ENCODE measurements at places on chromosomes 5 and 9.

DNA sequence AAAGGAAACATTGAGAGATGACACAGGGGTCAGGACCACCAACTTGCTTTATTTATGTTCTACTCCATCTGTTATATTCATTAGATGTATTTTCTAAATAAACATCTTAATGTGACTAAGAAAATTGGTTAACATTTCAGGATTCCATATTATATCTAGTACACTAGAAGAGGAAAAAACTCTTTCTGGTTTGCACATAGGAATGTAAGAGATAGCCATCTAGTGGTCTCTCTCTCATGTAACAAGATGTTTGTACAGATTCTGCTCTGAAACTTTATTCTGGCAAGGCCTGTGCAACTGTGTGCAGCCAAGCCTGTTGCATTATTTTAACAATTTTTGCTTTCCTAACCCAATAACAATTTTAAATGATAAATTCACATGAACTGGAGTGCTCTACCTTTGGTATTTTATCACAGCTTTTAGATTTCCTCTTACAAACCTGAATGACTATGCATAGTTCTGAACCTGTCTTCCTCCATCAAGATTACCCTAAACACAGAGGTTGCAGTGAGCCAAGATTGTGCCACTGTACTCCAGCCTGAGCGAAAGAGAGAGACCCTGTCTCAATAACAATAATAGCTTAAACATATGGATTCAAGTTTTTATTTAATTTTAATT, 148.2 kb downstream of the GIN1 start:
- DNase-seq = no peak

- no peak for DNase-seq
These were observed 230.6 kb downstream of the EBF1 start for GRCh38 chr5:158869092-158869491.

DNA sequence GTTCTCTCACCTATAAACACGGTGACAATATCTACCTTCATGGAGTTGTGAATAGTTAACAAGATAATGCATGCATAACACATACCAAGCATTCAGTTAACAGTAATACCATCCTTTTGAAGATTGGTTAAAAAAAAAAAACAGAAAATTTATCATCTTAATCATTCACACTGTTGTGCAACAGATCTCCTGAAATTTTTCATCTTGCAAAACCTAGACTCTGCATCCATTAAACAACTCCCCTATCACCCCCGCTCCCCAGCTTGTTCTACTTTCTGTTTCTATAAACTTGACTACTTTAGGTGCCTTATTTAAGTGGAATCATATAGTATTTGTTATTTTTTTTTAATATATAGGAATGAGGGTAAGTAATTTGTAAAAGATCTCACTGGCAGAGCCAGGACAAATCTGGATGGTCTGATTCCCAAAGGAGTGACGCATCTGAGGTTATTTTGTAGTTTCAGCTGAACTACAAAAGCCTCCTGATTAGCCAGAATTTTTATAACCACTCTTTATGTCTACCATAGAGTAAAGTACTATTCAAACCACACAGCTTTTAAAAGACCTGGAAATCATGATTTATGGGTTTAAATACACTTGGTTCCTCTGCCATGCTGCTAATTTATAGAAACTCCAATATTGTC, 93.0 kb downstream of the FANCC start:
- DNase-seq = no peak

DNA sequence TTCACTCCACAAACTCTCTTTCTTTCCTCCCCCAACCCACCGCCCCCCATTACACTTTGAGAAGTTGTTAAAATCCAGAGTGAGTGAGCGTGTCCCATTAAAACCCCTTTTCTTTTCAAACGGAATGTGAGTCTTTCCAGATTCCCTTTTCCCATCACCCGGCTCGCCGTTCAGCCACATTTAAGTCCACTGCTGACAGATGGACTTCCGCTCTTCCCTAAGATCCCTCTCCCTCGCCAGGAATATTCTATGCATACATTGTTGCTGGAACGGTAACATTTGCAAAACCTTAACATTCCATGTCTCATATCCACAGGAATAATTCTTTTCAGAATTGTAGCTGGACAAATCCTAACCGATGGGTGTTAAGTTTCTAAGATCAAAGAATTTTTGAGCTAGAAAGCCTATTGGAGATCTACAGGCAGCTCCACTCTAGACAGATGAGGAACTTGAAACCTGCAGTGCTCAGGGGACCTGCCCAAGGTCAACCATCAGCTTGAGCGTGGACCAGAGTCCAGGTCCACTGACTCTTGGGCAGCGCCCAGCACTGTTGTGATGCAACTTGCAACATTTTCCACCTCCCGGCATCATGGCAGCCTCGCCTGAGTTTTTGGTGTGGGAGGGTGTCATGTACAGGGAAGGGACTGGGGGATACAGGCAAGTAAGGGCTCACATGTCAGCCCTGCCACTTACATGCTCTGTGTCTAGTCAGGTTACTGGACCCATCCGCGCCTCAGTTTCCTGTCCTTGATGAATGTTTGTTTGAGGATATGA, 500.1 kb downstream of the CCDC171 start:
- no peak for DNase-seq

DNA sequence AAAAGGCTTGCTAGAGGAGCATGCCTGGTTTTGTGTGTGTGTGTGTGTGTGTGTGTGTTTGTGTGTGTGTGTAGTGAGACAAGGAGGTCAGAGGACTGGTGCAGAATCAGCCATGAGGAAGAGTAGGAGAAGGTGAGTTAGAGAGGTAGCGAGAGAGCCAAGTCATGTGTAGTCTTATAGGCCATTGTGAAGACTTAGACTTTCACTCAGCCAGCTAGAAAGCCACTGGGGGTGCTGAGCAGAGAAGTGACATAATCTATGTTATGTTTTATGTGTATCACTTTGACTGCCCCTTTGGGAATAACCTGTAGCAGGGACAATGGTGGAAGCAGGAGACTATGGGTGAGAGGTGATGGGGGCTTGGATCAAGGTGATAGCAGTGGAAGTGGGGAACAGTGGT, 180.5 kb upstream of the CLINT1 start:
- DNase-seq = no peak

GRCh38 chr5:138660051-138660572, 84.9 kb upstream of the HSPA9 start:
- no peak for DNase-seq

DNA sequence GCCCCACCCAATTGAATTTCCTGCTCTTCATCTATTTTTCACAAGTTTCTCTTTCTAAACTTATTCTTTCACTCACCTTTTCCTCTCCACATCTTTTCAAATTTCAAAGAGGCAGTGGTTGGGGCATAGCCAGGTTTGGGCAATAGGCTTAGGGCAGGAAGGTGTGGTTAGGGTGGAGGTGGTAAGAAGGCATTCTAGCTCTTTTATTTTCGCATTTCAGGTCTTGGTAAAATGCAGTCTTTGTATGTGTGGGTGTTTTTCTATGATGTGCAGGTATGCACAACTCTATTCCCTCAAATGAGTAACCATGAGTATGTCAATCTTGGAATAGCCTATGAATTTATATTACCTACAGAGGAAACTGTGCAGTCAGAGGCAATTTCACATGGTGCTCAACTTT, 129.8 kb upstream of the IFNE start:
- no peak for DNase-seq

DNA sequence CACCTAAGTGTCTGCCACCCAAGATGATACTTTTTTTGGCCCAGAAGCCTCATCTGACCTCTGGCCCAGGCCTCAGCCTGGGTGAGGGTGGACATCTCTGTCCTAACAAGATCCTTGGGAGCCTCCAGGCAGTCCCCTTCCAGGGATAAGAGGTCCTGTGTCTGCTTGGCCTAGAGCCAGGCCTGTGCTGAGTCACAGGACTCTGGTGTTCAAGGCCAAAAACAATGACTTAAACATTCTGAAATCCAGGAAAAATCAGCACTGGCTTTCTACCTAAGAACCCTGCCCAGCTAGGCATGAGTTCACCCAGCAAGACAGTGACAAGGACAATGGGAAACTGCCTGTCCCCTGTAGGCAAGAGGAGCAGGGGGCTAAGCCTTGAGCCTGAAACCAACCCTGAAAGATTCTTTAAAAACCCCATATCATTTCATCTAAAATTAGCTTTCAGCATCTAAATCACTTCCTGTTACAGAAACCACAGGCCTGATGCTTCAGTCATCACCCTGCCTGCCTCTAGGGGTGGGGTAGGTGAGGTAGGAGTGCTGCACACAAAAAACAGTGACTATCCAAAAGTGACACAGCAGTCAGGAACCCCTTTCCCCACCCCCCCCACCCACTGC, 29.9 kb downstream of the CSF2 start:
- DNase-seq = peak; percentile 37

DNA sequence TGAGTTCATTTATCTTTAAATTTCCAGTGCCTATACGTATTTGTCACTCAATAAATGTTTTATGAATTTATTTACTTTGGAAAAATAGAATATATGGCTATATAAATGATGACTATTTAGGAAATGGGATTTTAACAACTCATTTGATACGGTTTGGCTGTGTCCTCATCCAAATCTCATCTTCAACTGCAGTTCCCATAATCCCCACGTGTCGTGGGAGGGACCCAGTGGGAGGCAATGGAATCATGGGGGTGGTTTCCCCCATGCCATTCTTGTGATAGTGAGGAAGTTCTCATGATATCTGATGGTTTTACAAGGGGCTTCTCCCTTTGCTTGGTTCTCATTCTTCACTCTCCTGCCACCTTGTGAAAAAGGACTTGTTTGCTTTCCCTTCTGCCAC, 187.6 kb upstream of the EFNA5 start:
- no peak for DNase-seq

GRCh38 chr5:137119321-137119720, 379.8 kb downstream of the SPOCK1 start:
- DNase-seq = no peak

DNA sequence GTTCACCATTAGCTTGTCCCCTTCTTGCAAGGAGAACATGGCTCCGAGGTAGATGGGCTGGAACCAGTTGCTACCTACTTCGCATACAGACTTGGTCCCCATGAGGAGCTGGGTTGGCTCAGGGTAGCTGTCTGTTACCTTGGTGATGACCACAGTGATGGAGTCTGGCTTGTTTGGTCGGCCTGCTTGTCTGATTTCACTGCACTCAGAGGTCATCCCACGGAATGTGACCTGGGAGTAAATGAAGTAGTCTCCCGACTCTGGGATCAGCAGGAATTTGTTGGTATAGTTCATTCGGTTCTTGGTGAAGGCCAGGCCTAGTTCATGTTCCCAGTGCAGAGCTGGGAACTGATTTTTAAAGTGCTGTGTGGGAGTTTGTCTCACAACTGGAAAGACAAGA, 15.3 kb downstream of the TNFSF15 start:
- DNase-seq = no peak

DNA sequence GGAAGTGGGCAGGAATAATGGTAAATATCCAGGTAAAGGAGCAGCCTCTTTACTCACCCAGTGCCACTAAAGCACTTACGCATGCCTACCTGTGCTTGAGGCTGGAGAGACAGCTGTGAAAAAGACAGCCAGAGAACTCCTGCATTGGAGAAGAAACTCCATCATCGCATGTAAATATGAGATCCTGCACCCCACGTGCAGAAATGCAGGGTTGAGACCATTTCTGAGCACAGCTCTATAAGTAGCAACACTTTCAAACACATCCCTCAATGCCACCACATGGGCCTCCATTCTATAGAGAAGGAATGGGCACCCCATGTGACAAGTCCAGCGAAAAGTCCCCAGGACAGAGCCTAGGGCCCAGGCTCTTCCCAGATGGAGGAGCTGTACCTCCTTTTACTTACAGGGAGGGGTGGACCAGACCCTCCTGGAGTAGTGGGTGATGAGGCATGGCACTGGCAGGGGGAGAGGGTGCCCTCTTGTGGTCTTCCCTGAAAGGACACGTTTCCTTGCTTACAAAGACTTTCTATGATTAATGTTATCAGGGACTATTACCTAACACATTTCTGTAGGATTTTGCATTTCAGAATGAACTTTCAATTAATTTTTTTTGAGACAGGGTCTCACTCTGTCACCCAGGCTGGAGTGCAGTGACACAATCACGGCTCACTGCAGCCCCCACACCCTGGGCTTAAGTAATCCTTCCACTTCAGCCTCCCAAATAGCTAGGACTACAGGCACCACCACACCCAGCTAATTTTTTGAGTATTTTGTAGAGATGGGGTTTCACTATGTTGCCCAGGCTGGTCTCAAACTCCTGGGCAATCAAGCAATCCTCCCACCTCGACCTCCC, 55.3 kb upstream of the IL17B start:
- DNase-seq = peak; percentile 54

DNA sequence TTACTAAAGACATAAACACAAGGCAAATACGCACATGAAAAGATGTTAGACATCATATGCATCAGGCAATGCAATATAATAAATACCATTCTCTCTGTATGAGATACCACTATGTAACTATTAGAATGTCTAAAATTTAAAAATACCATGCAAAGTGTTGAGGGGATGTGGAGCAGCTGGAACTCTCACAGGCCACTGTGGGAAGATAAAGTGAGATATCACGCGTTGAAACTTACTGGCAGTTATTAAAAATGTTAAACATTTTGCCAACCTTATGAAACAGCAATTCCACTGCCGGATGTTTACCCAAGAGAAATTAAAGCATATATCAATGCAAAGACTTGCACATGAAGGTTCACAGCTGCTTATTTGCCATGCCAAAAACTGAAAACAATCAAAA, 556.7 kb downstream of the LRRC70 start:
- no peak for DNase-seq

DNA sequence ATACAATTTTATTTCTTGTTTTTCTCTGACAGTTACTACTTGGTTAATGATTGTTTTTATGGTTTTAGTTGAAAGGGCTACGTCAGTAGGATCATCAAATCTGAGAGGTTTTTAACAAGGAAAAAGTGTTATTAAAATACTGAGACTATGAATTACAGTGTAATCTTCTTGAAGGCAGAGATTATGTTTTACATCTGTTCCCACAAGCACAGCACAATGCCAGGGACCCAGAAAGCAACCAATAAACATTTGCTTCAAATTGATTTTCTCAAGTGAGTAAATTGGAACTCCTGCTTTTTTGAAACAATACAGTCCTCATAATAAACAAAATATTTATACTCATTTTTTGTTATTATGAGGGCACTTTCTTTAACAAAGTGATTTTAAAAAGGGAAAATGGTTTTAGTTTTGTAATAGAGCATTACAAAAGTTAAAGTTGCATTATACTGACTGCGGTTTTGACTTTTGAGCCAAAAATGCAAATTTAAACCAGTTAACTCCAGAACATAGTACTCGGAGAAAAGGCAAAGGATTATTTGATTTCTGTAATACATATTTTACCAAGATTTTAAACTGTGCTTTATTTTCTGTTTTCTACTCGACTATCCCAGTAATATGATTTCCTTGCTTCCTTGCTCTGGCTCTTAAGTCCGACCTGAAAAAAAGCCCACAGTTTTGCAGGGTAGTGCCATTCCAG, 176.9 kb downstream of the GDNF start:
- DNase-seq = no peak

GRCh38 chr9:5610491-5610890, 18.4 kb upstream of the RIC1 start:
- no peak for DNase-seq

DNA sequence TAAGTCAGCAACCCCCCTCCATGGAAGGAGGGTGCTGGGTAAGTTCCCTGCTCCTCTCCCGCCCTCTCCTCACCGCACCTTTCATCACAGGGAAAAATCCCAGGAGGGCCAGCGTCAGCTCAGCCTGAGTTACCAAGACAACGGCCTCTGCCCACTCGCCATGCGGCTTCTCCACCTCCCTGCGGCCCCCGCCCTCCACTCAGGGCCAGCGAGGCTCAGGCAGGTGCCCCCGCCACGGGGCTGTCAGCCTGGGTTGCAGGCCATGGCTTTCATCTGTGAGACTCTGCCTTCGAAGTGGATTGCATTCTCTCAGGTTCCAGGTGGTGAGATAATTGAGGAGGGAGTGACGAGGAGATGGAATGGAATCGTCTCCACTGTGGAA, 27.2 kb upstream of the LAMC3 start:
- no peak for DNase-seq
